Cardiac muscle cell (in vitro differentiated cells and primary cell): ENCODE measurements at places on chromosomes 16 and 17. TPM values are rescaled to one million over a fixed set of nuclear protein-coding genes. Genes with fewer than 3 reads are reported as not detected.

The MAP3K14 gene
- total RNA-seq = 2.9 and 3.6 TPM in 2 replicates

The MRPL12 gene
- total RNA-seq = 45.0 and 47.5 TPM in 2 replicates

The MEFV gene
- not detected in 2 replicates for total RNA-seq

The KRT12 gene
- total RNA-seq = not detected in 2 replicates

The GIT1 gene
- 35.5 and 52.1 TPM in 2 replicates for total RNA-seq

The CD68 gene
- total RNA-seq = 0.35 and 0.39 TPM in 2 replicates

The TP53TG3 gene
- total RNA-seq = not detected in 2 replicates

The C17orf50 gene
- total RNA-seq = 0.21 and 0.74 TPM in 2 replicates

The HOXB1 gene
- 5.9 and 6.6 TPM in 2 replicates for total RNA-seq

The BAIAP3 gene
- total RNA-seq = 7.4 and 8.1 TPM in 2 replicates

The TBC1D3K gene
- total RNA-seq = not detected in 2 replicates

The HOXB6 gene
- total RNA-seq = 0.12 TPM in 1 of 2 replicates, not detected in the other

The SPATA22 gene
- not detected in 2 replicates for total RNA-seq

The CD7 gene
- total RNA-seq = 0.92 TPM in 1 of 2 replicates, not detected in the other

The PRAC1 gene
- not detected in 2 replicates for total RNA-seq

The RNF112 gene
- total RNA-seq = 1.2 and 2.6 TPM in 2 replicates

The DNAAF1 gene
- total RNA-seq = 0.51 and 1.3 TPM in 2 replicates

The NEUROD2 gene
- not detected in 2 replicates for total RNA-seq
